ENCODE measurements at places on chromosomes 4 and X.
A peak's percentile ranks its signal among the peaks of the same experiment; 100 is the strongest.

DNA sequence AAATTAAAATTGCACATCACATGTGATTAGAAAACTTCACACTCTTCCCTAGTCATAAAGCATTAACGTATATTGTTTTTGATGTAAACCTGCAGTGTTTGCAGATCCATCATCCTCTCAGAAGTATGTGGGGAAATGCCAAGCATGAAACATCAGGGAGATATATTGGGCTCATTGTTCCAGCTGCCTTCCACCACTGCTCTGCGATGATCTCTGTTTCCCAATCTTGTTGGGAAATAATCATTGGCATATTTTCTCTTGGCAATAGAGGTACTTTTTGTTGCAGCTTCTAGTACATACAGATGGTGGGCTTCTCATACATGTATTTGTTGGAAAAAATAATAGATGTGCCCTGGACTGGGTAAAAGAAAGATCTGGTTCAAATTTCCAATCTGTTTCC lies 466.3 kb upstream of the HS3ST1 start:
- DNase-seq: no peak

- no peak for DNase-seq
Measured at GRCh38 chr4:101345596-101346350, 1.6 kb downstream of the PPP3CA start.

- no peak for DNase-seq
Measured at GRCh38 chrX:69238114-69238886, 73.0 kb upstream of the PJA1 start.

DNA sequence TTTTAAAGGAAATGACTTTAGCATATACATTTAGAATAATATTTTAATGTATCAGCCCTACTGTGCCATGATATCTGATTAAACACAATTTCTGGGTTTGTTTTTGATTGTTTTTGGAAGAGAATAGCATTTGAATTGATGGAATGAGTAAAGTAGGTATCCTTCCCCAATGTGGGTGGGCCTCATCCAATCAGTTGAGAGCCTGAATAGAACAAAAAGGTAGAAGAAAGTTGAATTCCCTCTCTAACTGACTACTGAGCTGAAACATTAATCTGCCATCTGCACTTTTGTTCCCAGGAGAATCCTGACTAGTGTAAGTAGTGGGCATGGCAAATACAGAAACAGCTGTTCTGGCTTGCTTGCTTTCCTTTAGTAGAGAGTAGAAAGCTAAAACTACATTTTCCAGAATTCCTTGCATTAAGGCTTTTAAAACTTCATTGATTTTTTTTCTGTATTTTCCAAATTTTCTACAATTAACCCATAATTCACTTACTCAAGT lies 9.7 kb upstream of the SEC24D start:
- no peak for DNase-seq

DNA sequence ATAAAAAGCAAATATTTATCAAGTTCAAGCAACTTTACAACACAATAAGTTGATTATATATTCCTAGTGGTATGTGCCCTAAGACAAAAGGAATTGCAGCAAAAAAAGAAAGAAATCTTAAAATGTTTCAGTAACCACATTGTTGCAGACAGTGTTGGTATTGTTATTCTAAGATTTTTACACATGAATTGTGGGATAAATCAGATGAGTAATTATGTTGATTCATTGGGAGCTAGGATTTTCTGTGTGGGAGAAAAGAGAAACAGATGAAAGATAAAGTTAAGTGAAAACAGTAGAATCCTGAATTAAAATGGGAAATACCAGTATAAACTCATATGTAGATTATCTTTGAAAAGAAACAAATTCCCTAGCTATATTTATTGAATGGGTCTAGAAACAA lies 362.4 kb downstream of the PPP3CA start:
- DNase-seq: peak; percentile 70

- DNase-seq: no peak
Measured at GRCh38 chr4:8682725-8683124, 90.2 kb downstream of the CPZ start.

- no peak for DNase-seq
Measured at GRCh38 chr4:14348506-14348905, 653.8 kb upstream of the CPEB2 start.

DNA sequence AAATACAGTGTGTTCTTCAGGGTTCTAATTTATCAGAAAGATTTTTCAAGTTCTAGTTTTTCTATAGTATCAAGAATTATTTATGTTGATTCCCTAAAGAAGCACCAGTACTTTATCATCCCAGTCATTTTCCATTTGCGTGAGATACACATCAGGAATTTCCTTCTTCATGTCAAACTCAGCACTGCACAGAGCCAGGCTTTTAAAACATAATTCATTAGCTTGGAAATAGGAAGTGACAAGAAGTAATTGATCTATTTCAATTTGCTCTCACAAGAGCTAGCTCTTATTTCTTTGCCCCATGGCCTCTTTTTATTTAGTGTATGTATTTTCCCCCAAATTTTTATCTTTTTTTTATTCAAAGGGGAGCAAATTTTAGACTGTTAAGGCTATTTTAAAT lies 13.0 kb upstream of the SLC10A4 start:
- no peak for DNase-seq

GRCh38 chrX:298993-299392 lies 17.8 kb downstream of the PLCXD1 start:
- DNase-seq: no peak

GRCh38 chrX:102712216-102712966 lies at the start of gene GPRASP2:
Gene GPRASP2 (plus strand): TSS chrX:102712448. CDS start chrX:102714870, 2,422 bp downstream.
- DNase-seq: no peak

- DNase-seq: no peak
Measured at GRCh38 chrX:63918611-63919010, 133.6 kb upstream of the ARHGEF9 start.

DNA sequence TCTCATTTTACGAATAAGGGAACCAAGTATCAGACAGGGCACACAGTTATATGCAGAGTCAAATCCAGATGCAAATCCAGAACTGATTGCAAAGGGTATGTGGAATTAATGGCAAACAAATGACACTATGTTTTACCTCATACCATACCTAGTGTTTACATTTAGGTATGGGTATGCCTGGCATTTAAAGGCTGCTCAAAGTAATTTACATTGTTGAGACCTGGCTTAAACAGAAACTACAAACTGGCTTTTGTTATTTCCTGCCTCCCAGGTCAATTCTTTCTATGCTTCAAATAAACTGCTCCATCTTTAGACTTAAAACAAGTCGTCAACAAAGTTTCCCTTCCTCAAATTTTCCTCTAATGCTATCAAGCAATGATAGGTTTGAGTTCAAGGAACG lies 33.7 kb downstream of the ANKRD17 start:
- DNase-seq: no peak

DNA sequence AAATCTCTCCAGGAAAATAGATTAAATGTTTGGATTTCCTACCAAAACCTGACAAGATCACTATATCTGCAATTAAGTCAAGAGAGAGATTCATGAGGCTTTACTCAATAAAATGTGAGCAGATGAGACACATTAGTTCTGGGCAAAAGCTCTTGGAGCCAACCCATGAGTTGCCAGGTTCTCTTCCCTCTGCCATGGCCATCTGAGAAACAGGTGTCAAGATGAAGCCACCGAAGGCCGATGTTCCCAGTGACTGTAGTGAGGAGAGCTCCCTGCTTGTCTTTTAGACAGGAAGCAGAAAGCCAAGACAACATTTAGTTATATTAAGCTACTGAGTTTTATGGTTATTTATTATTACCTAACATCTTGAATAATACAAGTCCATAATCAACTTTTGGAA lies 1068.7 kb downstream of the STPG2 start:
- no peak for DNase-seq

DNA sequence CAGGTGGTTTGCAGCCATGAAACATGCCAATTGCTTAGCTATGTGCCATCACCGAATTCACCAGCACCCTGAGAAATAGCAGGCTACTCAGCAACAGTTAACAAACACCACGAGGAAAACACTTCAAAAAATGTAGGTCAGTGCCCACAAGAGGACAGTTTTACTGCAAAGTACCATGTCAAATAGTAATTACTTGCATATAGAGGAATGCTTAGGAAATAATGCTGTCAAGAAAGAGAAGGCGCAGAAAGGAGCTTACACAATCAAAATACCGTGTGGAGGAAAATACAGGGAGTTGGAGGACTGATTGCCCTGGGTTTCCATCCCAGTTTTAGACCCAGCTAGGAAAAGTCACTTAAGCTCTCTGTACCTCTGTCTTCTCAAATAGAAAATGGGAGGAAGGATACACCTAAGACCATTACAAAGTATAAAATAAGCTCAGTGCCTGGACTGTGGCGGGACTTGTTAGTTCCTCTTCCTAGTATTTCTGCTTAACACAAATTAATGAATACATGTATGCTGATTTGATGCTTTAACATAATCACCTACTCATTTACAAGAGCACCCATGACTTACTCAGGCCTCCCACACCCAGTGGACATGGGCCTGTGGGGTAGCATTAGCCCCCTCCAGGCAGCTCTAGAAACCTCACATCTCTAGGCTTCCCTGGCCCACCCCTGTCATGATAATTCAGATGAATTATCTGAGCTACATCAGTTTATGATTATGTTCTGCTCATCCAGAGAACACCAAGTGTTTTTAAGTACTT lies 44.5 kb upstream of the IL21 start:
- peak; percentile 92 for DNase-seq

GRCh38 chr4:823176-823760 lies 2.7 kb downstream of the CPLX1 start:
- no peak for DNase-seq

GRCh38 chrX:19736389-19736788 lies 151.0 kb downstream of the SH3KBP1 start:
- DNase-seq: no peak

- no peak for DNase-seq
Measured at GRCh38 chr4:52192721-52193135, 141.6 kb downstream of the SPATA18 start.

- peak; percentile 35 for DNase-seq
Measured at GRCh38 chr4:151540728-151541388, 131.9 kb downstream of the FHIP1A start.

GRCh38 chr4:86660401-86660800 lies 66.3 kb downstream of the PTPN13 start:
- no peak for DNase-seq

DNA sequence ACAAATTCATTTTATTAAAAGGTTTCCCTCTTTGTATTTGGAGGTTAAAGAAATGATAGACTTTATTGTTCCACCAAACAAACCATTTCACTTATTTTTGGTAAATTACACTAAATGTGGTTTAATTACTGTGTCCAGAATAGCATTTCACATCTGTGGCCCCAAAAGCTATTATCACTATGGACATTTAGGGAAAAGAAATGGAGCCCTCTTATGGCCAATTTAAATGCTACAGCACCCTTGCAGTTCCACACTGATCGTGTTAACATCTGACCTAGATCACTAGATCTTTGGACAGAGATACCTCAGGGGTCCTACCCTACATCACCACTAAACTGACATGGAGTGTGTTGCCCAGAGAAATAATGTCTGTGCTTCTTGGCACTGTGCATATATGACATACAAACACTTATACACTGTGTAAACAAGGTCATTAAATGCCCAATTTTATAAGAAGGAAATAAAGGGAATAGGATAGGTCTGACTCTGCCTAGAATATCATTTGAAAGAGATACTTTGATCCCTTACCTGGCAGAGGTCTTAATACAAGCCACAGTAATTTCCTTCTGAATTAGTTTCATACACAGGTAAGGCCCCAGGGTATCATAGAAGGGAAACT lies 163.9 kb downstream of the KDR start:
- DNase-seq: no peak

GRCh38 chrX:66163447-66163846 lies 600 bp upstream of the HEPH start:
- no peak for DNase-seq

DNA sequence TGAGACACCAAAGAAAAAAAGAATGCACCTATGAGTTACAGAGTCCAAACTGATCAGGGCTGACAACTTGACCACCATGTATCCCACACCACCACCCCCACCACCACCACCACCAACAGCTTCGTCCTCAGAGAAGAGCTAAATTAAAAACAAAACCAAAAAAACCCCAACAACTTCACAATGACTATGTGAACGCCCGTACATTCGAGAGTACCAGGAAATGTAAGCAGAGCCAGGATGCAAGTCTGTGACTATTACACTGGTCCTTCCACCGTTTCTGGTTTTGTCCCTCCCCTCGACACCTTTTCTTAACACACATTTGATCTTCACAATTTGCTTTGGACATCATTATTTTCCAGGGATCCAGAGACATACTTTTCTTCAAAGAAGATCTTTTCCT lies 51.0 kb downstream of the WFS1 start:
- no peak for DNase-seq

DNA sequence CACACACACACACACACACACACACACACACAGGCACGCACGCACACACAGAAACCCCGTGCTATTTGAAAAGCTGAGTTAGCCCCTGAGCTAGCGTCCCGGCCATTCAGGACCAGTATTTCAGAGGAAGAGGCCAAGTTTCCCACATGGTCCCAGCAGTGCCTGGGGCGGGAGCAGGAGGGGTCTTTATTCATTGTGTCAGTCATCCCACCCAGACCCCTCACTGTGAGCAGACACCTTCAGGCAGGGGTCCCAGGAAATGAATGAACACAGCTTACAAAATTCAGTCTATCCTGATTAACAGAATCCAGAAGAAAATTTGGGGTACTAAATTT lies 58.1 kb downstream of the ZFYVE28 start:
- DNase-seq: no peak
